ENCODE measurements at places on chromosomes 2 and 18.

DNA sequence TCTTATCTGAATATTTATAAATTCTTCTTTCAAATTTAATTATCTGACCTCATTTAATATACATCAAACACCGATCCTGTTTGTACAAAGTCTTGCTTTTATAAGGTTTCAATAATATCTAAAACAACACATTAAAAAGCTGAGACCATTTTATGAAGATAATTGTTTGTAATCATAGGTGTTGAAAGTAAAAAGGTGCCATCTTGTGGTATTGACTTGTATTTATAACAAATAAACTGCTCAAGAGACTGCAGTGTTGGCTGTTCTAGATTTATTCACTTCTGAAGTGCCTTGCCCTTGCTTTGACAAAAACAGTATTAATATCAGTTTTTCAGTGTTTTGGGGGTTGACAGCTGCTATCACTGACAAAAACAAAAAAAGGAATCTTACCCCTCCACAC lies 286.8 kb upstream of the HNMT start:
- DNase-seq = no peak

DNA sequence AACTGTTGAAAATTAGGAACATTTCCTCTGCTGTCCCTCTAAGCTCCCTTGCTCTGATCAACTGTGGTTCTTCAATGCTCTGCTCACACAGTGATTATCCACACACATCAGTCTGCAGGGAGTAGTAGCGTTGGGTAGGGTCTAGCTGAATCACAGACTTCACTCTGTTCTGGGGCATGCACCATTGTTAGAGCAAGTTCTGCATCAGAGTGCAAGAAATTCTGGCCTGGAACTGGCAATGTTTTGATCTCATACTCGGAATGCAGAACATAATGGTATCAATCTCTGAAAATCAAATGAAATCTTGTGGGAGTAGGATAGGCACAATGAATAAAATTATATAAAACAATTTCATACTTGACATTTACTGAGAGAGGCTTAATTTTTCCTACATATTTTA lies 55.3 kb downstream of the HRH4 start:
- DNase-seq = no peak

- no peak for DNase-seq
Observed at GRCh38 chr18:69399253-69399652, 1.4 kb upstream of the DOK6 start.

GRCh38 chr2:29065068-29065811 lies 9.1 kb downstream of the PCARE start:
- no peak for DNase-seq

GRCh38 chr18:62614494-62614893 lies 91.7 kb downstream of the ZCCHC2 start:
- no peak for DNase-seq

- no peak for DNase-seq
Observed at GRCh38 chr2:33727361-33728032, 128.4 kb upstream of the FAM98A start.

GRCh38 chr2:66478731-66479316 lies 43.9 kb downstream of the MEIS1 start:
- DNase-seq = no peak

DNA sequence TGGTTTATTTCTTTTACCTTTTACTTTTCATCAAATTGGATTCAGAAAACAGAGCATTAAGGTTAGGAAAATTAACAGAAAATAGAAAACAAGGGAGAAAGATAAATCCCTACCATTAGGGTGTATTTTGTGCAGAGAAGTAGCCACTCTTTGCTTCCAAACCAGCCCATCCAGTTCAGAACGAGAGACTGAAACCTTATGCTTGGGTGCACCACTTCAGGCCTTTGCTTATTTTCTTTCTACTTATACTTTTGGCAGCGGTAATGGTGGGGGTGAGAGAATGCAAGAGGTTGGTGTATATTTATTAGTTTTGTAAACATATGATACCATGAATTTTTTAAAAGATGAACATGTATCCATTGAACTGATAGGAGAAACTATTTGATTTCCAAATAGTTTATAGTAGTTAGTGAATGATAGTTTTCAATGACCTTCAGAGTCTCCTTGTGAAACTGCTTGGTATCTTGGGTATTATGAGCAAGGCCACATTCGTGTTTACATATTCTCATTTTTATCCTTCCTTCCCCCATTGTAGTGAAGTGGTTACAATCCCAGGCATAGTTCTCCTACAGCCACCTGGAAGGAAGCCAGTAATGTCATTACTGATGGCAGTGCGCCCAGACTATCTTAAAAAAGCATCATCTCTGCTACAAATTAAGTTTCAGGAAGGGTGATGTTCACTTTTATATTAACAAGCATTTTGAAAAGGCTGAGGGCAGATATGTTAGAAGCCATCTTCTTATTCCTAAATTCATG lies 60.8 kb downstream of the MFSD6 start:
- no peak for DNase-seq

DNA sequence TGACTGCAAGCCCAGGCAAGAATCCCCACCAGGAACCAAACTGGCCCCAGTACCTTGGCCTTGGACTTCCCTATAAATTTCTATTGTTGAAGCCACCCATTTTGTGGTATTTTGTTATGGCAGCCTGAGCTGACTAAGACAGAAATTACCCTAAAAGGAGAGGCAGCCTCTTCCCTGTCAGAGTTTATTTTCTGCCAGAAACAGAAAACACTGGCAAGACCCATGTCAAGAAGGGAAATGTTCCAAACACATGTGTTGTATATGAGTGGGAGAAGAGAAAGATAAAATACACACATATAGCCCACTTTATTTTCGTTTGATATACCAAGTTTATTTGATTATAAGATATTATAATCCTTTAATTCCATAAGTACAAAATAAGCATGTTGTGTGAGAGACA lies 225.1 kb upstream of the FSHR start:
- DNase-seq = no peak

GRCh38 chr2:140998577-140998976 lies 1132.2 kb downstream of the LRP1B start:
- no peak for DNase-seq

DNA sequence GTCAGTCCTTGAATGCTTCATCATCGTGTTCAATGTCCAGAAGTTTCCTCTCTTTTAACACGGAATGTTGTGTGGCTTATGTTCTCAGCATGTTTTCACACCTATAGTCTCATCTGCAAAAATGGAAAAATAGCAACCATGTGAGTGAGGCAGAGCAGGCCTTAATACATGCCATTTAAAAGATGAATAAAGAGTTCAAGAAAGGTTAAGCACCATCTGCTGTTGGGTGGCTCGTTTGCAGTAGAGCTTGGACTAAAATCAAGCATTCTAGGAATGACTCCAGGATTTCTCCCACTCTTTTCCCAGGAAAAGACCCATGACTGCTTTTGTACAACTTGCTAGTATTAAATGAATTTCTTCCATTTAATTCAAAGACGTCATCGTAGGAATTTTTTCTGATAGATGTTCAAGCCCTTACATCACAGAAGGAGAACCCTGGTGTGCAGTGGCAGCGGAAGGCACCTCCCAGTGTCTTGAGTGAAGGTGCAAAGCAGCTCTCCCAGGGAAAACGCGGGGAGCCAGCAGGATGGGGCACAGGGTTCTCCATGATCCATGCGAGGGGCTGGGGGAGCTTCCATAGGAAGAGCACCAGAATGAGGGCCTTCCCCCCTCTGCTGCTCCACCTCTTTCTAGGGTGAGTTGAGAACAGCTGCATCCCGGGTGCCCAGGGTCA lies 9.6 kb downstream of the DCDC2C start:
- no peak for DNase-seq

DNA sequence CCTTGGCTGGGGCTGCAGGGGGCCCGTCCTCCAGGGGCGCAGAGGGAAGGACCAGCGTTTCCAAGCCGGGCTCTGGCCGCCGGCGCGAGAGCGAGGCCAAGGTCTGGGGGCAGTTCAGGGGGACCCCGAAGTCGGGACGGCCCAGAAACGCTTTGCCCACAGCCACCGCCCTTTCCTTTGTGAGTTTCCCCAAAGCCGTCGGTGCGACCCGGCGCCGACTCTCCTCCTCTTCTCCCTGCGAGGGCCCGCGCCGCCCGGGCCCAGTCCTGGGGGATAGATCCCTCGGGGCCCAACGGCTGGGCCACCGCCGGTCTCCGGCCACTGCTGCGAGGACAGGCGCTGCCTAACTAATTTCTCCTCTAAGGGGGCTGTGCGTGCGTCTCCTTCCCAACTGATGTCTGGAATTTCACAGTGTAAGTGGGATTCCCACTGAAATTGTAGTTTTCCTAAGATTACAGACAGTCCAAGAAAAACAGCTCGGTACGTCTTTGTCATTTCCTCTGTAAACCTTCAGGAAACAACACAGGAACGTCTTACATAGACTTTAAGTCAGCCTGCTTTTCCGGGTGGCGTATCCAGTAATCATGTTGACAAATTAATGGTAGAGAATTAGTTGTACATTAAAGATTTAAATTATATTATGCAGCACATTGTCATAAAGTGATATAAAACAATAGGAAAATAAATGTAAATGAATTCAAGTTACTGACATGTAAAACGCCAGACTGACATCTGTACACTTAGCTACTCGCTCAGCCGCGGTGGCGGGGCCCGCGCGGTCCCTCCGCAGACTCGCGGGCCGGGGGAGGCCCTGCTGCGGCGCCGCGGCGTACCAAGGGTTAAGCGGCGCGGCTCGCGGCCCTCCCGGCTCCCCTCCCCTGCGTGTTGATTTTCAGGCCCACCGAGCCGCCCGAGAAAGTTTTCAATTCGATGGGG lies 139.4 kb upstream of the SIX3 start:
- DNase-seq = no peak

DNA sequence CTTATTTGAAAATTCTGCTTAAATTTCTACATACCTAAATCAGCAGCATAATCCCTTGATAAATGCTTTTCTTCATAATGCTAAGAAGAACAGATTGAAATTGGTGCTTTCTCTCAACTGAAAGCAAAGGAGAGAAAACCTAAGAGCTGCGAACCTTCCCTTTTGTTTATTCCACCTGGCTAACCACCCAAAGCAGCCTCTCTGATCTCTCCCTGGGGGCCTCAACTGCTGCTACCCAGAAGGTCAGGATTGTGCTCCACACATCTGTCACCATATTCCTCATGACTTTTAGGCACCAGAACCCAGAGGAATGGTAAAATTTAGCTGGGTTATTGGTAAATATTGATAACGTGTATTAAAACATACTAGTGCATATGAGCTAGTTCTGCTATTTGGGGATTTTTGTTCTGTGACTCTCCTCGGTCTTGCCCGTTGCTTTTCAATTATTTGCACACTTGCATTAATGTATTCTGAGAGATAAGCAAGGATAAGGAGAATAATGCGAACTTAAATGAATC lies 334.1 kb downstream of the RIT2 start:
- no peak for DNase-seq

- DNase-seq = no peak
Observed at GRCh38 chr2:2662037-2662846, 331.2 kb upstream of the MYT1L start.

DNA sequence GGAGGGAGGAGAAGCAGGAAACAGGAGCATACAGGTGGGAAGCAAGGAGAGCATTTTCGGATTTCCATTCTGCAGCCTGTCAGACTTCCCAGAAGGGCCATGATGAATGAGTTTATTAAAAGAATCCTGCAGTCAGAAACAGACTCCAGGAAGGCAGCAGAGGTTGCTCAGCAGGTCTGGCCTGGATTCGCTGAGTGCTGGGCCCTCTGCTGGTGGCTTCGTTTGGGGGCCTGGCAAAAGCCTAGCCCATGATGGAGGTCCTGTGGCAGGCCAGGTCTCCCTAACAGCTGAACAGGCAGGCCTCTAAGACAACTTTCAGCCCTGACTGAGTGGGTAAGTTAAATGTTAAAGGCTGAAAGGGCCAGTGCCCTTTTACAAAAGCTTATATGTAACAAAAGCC lies 108.2 kb upstream of the CAPN13 start:
- DNase-seq = no peak

DNA sequence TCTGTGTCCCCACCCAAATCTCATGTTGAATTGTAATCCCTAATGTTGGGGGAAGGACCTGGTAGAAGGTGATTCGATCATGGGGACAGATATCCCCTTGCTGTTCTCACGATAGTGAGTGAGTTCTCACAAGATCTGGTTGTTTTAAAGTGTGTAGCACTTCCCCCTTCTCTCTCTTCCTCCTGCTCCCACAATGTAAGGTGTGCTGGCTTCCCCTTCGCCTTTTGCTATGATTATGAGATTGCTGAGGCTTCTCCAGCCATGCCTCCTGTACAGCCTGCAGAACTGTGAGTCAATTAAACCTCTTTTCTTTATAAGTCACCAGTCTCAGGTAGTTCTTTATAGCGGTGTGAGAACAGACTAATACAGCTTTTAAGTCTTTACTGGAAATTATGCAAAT lies 193.3 kb upstream of the RBBP8 start:
- DNase-seq = no peak

Measured in SIG-M5 (cell line).